ENCODE measurements at places on chromosomes 3 and 15. TPM values are rescaled to one million over a fixed set of nuclear protein-coding genes. Genes with fewer than 3 reads are reported as not detected.

GRCh38 chr3:15694628-15695027 is 93.1 kb downstream of the BTD start:
- no peak for DNase-seq

DNA sequence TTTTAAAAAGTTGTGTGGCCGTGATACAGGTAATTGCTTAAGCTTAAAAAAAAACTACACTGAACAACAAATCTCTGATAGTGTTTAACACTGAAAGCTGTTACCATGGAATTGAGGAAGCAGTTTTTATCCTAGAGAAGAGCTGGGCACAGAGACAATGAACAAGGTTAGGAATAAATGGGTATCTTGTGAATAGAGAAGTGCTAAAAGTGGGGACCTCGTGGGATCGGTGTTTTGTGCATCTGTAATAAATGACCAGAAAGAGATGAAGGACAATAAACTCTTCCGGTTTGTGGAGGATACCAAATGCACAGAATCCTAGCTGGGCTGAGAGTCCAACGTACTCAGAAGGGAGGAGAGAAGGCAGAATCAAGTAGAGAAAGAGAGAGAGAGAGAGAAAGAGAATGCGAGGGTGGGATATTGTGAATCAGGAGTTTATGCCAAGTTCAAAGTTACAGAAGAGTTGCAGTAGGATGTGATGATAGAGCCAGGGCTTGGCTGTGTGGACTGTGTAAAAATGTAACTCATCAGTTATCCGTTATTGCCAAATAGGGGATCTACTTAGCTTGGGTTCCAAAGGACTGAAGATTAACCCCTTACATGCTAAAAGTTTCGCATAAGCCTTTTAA is 148.9 kb downstream of the IL20RB start:
- DNase-seq: no peak

The SPINK8 gene
- not detected for total RNA-seq

The NR1I2 gene
- total RNA-seq: not detected

The ILDR1 gene
- total RNA-seq: not detected

The SMCO1 gene
- 1.2 TPM for total RNA-seq
